ENCODE measurements at places on chromosomes 12 and 14. TPM values are rescaled to one million over a fixed set of nuclear protein-coding genes. Genes with fewer than 3 reads are reported as not detected.

The TAS2R8 gene
- 0.11 TPM for total RNA-seq

The SERPINA1 gene
- 8.6 TPM for total RNA-seq

DNA sequence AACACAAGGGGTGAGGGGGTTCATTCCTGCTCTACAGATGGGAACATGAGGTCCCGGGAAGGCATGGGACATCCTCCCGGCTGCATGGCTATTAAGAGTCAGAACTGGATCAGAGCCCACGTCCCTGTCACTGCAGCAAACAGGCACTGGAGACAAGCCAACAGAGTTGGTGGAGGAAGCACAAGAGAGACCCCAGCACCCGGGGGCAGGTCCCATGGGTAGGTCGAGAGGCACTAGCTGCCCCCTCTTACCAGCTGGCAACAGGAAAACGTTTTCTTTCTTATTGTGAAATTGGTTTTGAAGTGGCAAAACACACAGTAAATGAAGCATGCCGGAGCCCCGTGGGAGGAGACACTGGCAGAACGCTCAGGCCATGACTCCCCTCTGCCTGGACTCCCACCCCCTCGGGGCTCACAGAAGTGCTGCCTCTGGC, 43.6 kb downstream of the SYNE3 start:
- no peak for DNase-seq

DNA sequence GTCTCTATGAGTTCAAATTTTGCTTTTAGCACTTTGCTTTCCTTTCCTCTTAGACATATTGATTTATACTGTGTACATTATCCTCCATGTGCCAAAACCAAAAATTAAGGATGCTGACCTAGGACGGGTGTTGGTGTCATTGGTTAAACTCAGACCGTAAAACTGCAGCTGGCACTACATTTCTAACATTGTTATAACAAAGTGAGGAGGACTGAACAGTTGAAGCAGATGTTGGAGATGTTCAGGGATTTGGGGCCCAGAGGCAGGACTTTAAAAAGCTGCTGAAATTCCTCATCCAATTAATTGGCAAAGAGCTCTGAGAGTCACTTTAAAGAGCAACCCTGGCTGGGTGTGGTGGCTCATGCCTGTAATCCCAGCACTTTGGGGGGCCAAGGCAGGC, 72.4 kb downstream of the TMTC1 start:
- DNase-seq = no peak

All from spinal cord (tissue), 10 donors.